ENCODE measurements at places on chromosomes 5 and 9.

DNA sequence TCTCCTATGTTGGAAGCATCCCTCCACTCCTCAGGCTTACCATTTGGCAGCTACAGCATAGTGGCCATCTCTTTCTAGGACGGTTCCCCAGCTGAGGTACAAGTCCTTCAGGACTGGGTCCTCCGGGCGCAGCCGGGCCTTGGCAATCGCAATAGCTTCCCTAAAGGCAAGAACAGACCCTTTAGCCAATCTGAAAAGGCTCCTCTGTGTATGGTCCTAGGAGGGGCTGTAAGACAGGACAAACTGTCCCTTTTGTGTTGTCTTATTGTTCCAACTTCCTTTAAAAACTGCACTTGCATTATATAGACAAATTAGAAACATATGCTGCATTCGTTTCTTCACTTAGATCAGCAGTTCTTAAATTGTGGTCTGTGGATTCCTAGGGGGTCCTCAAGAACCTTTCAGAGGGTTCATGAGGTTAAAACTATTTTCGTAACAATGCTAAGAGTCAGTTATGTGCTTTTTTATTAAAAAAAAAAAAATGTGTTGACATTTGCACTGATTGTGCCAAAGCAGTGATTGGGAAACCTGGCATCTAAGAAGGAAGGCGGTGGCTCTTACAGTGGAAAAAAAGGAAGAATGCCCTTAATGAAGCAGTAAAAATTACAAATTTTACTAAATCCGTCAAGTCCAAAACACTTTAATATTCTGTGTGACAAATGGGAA is 38.7 kb downstream of the GEMIN5 start:
- DNase-seq, result no peak

DNA sequence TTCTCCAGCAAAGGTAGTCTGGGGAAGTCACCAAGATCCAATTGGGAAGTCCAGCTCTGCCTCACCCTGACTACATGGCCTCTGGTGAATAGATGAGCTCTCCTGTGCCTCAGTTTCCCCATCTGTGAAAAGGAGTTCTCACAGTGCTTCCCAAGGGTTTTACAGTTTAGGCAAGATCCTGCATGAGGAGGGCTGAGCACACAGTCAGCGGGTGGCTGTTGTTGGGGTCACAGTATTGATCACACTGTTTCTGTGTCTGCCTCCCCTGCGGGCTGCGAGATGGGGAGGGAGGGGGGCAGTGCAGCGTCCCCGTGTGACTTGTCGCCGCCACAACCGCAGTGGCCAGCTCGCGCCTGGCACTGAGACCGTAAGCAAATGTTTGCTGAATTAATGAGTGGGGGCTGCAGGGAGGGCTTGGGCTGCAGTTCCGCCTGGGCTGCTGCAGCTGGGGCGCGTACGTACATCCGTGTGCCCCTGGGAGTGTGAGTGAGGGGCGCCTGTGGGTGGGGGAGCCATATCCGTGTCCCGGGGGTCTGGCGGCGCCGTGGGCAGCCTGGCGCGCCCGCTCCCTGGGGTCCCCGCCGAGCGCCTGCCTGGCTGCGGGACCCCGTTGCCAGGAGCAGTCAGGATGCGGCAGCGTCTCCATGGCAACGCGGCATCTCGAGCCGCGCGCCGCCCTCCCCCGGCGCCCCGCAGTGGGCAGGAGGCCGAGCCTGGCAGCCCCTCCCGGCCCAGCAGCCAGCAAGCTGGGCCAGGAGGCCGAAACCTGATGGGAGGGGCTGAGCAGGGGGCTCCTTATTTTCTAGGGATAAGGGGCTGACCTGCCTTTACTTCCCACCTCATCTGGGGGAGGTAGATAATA is 31.4 kb upstream of the PSD2 start:
- peak; percentile 66 for DNase-seq

- DNase-seq, result no peak
These were observed 373.6 kb upstream of the ZNF608 start for GRCh38 chr5:125120012-125120411.

DNA sequence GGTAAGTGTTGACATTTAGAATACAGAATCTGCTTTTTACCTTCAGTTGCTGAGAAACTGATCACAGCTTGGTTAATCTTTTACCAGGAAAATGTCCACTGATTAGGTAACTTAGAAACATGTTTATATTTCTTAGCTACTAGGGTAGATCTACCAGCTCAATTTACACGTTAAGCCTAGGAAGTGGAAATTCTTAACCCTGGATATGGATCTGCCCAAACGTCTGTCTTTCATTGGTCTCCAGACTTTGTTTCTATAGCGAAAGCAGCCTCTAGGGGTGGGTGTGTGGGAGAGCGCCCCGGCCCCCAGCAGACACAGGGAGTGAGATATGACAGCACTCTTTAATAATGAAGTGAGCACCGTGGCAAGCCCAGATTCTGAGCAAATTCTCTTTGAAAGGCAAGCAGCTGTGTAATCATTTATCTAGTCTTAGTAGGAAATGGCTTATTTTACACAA is 141.6 kb upstream of the ZNF608 start:
- no peak for DNase-seq

DNA sequence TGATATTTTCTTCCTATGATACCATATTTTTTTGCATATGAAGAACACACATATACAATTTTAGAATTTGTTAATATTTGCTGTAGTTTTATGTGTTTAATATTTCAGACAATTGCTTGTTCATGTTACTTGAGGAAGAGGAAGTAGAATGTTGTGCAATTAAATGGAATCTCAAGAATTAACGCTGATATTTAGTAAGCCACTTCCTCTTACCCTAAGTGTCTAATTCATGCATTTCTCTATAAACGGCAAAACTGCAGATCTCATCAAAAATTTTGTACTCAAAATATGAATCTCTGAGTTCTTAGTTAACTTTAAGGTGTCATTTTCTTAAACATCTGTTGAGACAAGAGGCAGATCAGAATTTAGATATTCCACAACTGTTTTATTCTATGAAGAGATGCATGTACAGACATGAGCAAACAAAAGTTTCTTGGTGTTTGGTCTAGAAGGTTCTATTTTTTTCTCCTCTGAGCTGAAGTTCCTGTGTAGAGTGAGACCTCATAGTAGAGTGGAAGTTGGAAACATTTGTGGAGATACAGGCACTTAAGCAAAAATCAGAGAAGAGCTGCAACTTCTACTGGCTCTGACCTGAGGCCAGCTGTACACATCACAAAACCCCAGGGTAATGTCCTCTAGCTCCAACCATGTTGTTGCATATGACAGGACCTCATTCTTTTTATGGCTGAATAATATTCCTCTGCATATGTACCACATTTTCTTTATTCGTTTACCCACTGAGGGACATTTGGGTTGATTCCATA is 16.6 kb upstream of the TGFBI start:
- DNase-seq, result no peak

DNA sequence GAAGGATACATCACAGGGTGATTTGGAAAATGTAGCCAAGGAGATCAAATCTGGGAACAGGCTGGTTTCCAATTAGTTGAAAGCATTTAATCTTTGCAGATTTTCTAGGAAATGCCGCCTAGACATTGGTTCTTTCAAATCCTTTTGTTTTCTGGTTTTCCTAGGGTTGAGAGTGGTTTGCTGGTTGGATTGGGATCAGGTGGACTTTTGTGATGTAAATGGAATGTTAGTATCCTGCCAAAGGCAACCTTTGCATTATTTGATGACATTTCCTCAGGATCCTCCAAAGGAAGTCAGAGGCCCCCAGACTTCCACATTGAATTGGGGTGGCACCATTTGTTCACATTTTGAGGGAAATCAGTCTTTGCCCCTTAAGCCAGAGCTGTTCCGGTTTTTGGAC is 245.5 kb upstream of the RPS23 start:
- DNase-seq, result no peak

- DNase-seq, result no peak
These were observed 22.9 kb upstream of the RALGPS1 start for GRCh38 chr9:126891676-126892075.

DNA sequence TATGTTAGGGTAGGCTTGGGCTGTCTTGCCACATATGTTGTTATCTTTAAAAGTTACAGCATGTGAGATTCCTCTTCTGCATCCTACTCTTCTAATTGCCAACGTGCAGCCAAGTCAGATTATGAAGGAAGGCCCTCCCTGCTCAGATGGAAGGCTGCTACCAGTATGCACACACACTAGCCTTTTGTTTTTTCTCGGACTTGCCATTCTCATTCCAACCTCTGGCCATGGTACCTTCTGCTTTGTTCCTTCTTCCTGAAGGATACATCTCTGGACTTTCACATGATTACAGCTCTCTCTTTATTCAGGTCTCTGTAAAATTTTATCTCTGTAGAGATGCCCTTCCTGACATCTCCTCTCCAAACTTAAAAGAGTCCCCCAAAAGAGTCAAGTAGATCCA is 12.8 kb upstream of the OTP start:
- no peak for DNase-seq

- DNase-seq, result no peak
These were observed 373.3 kb upstream of the KLF4 start for GRCh38 chr9:107862881-107863280.

GRCh38 chr5:156758011-156758791 is 91.9 kb upstream of the PPP1R2B start:
- no peak for DNase-seq

- DNase-seq, result no peak
These were observed 92.6 kb downstream of the TENT4A start for GRCh38 chr5:6805841-6806240.

DNA sequence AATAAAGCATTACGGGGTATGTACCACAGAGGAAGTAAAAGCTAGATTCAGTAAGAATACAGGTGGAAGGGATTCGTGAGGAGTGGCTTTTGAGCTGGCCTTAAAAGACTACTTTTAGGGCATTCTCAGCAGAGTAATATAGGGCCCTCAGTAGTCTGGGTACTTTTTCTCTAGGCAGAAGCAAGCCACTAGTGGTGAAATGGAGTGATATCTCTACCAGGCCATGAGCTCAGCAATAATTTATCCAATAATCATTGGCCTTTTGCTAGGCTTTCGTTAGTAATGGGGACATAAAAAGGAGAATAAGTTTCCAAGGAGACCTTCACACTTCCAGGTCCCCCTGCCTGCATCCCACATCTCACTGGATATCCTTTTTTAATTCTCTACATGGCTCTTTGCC is 1.7 kb downstream of the POLR3G start:
- DNase-seq, result no peak

DNA sequence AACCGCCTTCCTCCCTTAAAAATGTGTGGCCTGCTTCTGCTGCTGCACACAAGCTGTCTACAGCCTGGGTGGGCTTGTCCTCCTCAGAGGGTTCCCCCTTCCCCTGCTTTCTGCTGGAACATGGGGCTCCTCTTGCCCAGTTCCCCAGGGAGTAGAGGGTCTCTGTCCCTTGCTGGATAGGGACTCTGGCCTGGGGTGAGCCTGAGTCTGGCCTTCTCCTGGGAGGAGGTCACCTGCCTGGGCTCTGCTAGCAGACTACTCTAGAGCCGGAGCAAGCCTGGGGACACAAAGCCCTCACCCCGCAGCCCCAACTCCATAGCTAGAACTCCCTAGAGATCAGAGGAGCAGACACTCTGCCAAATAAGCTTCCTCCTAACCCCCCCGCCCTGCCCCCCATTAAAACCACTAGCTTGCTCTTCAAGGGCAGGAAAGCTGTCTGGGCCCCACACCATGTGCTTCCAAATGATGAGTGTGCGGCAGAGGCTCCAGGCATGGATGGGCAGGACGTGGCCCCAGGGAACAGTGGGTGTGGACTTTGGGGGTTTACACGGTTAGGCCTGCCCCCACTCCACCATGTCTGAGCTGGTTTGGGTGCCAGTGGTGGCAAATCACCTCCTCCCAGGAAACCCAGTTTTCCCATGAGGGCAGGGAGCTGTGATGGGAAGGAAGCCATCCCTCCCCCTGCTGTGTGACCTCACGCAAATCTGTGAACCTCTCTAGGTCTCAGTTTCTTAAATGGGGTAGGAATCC is 10.0 kb downstream of the TCF7 start:
- no peak for DNase-seq

DNA sequence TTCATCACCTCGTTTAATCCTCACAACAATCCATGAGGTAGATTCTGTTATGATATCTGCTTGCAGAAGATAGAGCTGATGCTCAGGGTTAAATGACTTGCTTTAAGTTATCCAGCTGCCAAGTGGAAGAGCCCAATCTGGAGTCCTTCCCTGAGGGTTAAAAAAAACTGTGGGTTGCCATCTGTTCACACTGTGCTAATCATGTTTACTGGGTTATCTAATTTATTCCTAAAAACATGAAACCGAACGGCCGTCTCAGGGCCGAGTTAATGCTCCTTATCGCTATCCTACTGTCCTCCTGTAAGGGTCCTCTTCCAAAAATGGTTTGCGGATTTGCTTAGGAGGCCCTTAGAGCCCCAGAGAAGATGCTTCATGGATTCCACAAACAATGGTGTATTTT is 153.3 kb downstream of the YIPF5 start:
- DNase-seq, result no peak

- DNase-seq, result no peak
These were observed 321.8 kb downstream of the PSAT1 start for GRCh38 chr9:78618735-78619134.

DNA sequence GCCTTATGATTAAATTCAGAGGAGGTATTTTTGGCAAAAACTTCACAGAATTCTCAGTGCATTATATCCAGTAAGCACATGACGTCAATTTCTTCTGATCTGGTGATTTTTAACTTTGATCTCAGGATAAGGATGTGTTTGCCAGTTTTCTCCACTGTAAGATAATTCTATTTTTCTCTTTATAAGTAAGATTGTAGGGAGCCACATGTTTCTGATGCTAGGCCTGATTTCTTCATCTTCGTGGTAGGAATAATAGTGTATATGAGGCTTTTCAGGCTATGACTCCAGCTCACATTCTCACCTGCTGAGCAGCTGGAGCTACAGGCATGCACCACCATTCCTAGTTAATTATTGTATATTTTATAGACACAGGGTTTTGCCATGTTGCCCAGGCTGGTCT is 32.1 kb upstream of the LMNB1 start:
- no peak for DNase-seq

GRCh38 chr9:97905228-97905627 is 17.1 kb downstream of the TRMO start:
- no peak for DNase-seq

- no peak for DNase-seq
These were observed 14.1 kb downstream of the UGT3A2 start for GRCh38 chr5:36052538-36052937.

GRCh38 chr9:82490019-82490499 is 501.5 kb downstream of the SPATA31D1 start:
- no peak for DNase-seq

- DNase-seq, result no peak
These were observed 174.2 kb upstream of the CDH12 start for GRCh38 chr5:23027331-23027730.

- no peak for DNase-seq
These were observed 308.3 kb downstream of the SLIT3 start for GRCh38 chr5:168992687-168993086.

- DNase-seq, result no peak
These were observed 5.3 kb upstream of the SREK1 start for GRCh38 chr5:66138637-66139317.

- DNase-seq, result no peak
These were observed at the start of gene CCNO for GRCh38 chr5:55232985-55233928. Gene CCNO, minus strand, starts transcription at chr5:55233608. Its CDS starts 85 bp downstream, at chr5:55233523.

DNA sequence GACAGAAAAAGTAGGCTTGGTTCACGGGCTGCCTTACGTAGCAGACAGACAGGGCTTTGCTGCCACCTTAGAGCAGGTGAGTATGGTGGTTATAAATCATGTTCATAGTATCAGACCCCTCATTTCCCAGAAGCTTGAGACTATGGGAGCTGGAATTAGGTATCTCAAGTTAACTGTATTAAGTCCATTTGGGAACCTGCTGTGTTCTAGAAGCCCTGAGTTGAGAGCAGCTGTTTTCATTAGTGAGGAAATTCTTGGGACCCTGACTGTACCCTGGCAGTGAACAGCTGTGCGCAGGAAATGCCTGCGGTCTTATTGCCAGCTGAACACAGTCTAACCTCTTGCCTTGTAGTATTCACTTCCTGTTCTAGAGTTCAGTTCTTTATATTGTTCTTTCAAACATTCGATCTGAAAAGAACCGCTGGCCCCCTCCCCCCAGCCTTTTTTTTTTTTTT is 29.8 kb downstream of the UGCG start:
- peak; percentile 9 for DNase-seq

Data from substantia nigra (tissue), 51 donors.